Activated CD4-positive, alpha-beta T cell treated with anti-CD3 and anti-CD28 coated beads, Interleukin-2, amount 50 U/mL, for 24 hours (primary cell): ENCODE measurements at places on chromosomes 1 and 21.

GRCh38 chr1:70090875-70091274 lies 114.5 kb downstream of the LRRC40 start:
- no peak for DNase-seq

DNA sequence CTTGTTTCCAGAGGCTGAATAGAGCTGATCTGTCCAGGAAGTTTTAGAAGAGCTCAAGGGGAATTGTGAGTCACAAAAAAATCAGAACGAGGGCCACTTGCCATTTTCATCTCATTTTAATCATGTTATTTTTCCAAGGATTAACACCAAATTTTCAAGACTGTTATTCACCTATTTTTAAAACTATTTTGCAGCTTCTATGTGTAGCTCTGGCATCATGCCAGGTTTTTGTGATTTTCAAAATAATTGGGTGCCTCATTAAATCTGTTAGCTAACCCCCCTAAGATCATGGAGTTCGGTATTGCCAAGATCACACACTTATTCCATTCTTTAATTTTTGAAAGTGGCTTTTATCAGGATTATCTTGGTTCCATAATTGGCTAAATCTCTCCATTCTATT lies 90.9 kb downstream of the RGS7 start:
- DNase-seq, result no peak

DNA sequence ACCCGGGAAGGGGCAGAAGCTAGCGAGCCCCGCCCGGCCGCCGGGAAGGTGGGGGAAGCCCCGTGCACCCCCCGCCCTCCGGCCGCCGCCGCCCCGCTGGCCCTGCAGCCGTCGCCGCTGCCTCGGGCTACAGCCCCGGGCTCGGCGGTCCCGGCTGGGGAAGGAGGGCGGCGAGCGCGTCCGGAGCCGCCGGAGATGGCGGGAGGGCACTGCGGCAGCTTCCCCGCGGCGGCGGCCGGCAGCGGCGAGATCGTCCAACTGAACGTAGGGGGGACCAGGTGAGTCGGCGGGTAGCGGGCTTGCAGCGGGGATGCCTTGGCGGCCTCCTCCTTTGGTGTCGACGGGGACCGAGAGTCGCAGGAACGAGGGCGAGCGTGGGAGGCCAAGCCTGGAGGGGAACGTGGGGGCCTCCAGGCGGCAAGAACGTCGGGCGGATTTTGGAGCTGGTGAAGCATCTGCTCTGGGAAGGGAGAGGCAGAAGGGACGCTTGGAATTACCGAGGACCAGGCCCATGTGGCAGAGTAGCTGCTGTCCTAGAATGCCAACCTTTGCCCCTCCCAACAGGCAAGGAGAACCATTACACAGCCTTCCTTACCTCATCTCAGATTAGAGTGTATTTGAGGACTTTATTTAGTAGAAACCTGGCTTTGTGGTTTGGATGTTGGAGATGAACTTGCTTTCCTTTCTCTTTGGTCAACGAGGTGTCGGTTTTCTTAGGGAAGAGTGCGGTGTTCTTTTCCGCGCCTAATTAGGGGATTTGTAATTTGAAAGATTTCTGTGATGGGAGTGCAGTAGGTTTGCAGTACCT lies 591 bp downstream of the KCTD3 start:
- peak; percentile 11 for DNase-seq

- no peak for DNase-seq
Observed at GRCh38 chr21:34865400-34866241, 183.5 kb downstream of the RUNX1 start.

GRCh38 chr1:218444588-218444987 lies 99.5 kb downstream of the TGFB2 start:
- no peak for DNase-seq

DNA sequence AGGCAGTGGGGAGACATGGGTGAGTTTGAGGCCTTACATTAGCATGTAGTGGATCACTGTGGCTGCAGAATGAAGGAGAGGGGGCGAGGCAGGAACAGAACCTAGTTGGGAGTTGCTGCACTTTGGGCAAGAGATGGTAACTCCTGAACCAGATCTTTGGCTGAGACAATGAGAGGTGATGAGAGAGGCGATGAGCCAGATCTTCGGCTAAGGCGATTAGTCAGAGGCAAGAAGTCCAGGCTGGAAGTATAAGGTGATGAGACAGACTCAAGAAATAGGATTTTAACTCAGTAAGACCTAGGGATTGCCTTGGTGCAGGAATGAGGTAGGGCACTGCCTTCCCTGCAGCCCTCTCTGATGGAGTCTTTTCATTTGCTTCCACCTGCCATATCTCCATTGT lies 9.1 kb upstream of the ARTN start:
- no peak for DNase-seq

DNA sequence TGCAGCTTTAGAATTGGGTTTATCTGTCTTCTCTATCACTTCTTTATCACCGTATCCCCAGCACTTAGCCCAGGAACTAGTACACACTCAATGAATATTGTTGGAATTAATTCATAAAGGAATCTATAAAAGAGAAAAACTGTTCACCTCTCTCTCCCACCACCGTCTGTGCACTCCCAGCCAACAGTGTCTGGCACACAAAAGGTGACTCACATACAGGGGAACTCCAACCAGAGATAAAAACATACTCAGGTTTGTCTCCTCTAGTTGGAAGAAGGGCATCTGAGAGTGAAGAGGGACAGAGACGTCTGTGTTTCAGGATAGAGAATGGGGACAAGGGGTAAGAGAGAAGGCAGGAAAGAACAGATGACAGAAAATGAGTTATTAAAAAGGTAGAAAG lies 10.0 kb downstream of the ITLN1 start:
- no peak for DNase-seq

GRCh38 chr1:204967451-204967850 lies 75.6 kb upstream of the CNTN2 start:
- no peak for DNase-seq

- no peak for DNase-seq
Observed at GRCh38 chr1:206757524-206758266, 12.9 kb upstream of the IL19 start.
